ENCODE measurements at places on chromosomes 13 and 19. TPM values are rescaled to one million over a fixed set of nuclear protein-coding genes. Genes with fewer than 3 reads are reported as not detected.

DNA sequence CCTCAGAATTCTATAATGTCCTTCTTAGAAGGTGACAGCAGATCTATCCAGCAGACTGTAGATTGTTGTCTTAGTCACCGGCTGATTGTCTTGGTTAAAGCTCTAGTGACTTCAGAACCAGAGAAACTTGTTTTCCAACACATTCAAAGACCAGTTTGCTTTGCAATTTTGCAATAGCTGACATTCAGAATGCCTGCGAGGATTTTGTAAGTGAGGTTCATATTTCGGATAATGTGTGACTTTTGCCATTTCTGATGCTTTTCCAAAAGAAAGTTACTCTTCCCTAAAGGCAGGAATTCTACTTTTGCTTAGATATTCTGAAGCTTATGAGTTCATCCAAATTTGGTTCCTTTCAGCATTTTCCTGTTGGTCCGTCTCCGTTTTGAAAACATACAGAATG is 13.2 kb downstream of the SPINT2 start:
- no peaks in the 10 kb centered on the region for H3K36me3 ChIP-seq
- H3K27me3 ChIP-seq = no peaks in the 10 kb centered on the region
- H3K27ac ChIP-seq = peak overlapping the region; percentile 66
- peaks cover 33% of the 10 kb centered on the region for H3K4me1 ChIP-seq
- peak; percentile 70 for DNase-seq
- H3K4me3 ChIP-seq = peak overlapping the region; percentile 30

DNA sequence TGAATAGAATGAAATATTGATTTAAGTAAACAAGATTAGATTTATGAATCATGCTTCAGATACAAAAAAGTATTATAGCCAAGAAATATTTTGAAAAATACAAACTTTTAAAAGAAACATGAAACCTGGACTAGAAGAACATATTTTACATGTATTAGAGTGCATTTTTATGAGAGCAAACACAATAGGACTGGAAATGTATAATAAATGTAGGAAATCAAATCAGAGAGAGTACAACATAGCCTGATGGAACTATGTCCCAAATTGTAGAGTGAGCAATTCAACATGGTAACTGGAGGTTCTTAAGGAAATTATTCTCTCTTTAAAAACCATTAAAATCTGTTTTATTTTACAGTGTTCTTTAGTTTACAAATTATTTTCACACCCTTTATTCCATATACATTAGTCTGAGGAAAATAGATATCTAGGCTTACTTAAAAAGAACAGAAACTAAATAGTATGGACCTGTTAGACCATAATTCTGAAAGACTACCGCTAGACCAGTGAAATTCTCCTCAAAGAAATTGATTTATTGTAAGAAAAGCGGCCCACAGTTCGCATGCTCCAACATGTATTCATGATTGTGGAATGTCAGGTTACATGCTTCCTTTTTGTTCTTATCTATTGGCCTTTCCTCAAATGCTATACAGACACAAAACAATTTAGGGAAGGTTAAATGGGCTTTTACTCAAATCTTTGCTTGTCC is 1526.5 kb upstream of the SLC10A2 start:
- no peaks in the 10 kb centered on the region for H3K36me3 ChIP-seq
- H3K27me3 ChIP-seq = no peaks in the 10 kb centered on the region
- no peak overlapping the region for H3K4me3 ChIP-seq
- no peak overlapping the region for H3K27ac ChIP-seq
- no peak for DNase-seq

The GIPR gene
- total RNA-seq = not detected

The KLK4 gene
- not detected for total RNA-seq

- peak; percentile 36 for DNase-seq
- H3K36me3 ChIP-seq = no peaks in the 10 kb centered on the region
- H3K4me1 ChIP-seq = no peaks in the 10 kb centered on the region
- no peak overlapping the region for H3K4me3 ChIP-seq
- H3K27me3 ChIP-seq = no peaks in the 10 kb centered on the region
Observed at GRCh38 chr19:6779206-6779605, 6.7 kb downstream of the VAV1 start.

DNA sequence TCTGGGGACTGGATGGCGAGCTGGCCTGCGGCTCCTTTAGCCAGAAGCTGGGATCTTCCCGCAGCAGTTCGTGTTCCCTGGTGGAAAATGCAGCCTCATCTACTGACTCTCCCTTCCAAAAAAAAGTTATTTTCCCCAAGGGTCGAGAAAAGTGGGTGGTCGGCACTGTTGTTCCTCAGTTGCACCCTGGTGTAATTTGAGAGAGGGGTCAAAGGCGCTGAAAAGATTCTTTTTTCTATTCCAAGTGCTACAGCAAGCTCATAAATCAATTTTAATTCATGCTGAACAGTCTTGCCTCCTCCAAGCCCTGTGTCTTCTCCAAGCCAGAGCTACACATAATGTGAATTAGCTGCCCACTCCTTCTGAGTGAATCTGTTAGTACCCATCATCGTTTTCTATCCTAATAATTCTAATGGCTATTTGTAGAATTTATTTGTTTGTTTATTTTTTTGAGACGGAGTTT is 774 bp downstream of the SLC25A15 start:
- H3K27ac ChIP-seq = peak overlapping the region; percentile 72
- no peaks in the 10 kb centered on the region for H3K36me3 ChIP-seq
- H3K4me3 ChIP-seq = peak overlapping the region; percentile 83

DNA sequence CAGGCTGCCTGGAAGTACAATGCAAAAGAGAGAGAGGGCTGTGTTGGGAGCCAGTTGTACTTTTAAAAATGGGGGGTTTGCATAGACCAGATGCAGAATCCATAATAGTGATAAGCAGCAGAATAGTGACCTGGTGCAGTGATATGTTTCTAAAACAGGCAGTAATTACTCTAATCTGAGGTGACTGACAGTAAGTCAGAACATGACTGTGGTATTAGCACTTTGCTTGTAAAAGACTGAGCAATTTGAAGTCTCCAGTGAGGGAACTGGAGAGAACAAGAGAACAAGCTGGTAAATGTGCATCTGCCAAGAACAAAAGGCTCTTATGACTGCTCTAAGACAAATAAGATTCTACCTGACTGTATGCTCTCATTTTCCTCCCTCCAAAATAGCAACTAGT is 383.4 kb downstream of the ITGBL1 start:
- DNase-seq = no peak
- no peak overlapping the region for H3K4me3 ChIP-seq
- H3K27ac ChIP-seq = no peak overlapping the region
- no peaks in the 10 kb centered on the region for H3K4me1 ChIP-seq
- no peaks in the 10 kb centered on the region for H3K27me3 ChIP-seq

The ZNF578 gene
- 1.5 TPM for total RNA-seq
